ENCODE measurements at places on chromosomes 16 and 17.

- peak; percentile 80 for DNase-seq
Measured at GRCh38 chr17:48577946-48578615, at the start of gene HOXB4. TSS of gene HOXB4 (minus strand) at chr17:48578350. CDS start at chr17:48578319, 31 bp downstream.

DNA sequence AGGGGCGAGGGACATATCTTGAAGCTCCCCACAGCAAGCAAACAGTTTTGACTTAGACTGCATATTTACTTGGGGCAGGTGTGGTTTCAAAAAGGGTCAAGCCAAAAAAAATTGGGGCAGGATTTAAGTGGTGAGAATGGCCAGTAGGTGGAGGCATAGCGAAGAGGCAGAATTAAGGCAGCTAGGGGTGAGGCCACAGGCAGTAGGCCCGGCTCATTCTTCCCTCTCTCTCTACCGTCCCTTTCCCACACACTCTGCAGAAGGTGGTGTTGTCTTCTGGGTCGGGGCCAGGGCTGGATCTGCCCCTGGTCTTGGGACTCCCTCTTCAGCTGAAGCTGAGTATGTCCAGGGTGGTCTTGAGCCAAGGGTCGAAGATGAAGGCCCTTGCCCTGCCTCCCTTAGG, 2.6 kb downstream of the SHBG start:
- DNase-seq = peak; percentile 48

- no peak for DNase-seq
Measured at GRCh38 chr16:19294156-19294649, 8.7 kb downstream of the CLEC19A start.

- peak; percentile 62 for DNase-seq
Measured at GRCh38 chr16:89071686-89072547, 21.7 kb upstream of the ACSF3 start.

DNA sequence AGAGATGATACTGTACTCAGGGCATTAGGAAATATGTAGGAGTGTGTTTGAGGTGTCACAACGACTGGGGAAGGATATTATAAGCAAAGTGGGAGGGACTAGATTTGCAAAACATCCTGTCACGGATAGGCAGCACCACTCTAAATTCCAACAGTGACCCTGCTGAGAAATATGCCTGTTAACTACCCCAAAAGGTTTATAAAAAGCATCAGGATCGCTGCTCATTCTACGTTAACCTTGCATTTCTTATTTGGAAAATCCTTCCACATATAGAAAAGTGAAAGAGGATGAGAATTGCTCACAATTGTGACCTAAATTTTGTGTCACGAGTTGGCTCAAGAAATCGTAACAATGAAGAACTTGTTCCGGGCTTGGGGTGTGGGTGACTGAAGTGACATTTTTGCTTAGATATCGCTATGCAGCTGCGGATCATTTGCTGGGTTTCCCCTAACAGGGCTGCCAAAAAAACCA, 51.6 kb downstream of the N4BP1 start:
- no peak for DNase-seq

DNA sequence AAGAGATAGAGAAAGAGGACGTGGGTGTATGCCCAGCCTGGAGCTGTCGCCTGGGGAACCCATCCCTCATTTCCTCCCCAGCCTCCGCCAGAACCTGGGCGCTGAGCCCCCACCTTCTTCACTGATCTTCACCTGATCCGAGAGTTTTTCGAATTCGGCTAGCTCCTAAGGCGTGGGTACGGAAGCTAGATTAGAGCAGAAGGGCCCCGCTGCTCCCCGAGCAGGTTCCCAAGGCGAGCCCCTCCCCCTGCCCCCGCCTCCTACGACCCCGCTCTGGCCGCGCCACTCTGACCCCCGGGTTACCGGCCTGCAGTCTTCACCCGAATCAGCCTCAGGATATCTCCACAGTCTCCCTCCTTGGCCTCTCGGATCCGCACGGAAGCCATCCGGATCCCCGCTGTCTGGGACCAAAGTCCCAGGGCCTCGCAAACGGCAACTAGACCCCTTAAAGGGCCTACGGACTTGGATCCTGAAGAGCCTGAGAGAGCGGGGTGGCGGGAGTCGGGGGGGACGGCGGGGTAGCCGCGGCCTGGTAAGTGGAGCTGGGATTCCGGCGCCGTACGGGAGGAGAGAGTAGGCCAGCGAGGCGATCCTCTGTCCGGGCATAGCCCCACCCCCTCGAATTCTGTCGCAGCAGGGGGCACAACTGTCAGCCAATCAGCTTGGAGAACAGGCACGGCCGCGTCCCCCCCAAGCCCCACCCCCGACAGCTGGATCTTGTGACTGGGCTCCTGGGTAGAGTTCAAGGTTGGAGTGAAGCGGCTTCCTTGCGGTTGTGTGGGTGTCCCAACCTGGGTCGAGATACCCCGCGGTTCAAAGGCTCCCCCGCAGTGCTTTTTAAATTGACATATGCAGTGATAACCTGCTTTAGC, at the start of gene SAT2:
SAT2 (minus strand) TSS at position 572 of the 872 bp plus-strand sequence; CDS start at position 386, 186 bp downstream.
- DNase-seq = peak; percentile 92

GRCh38 chr17:51901242-51901641, 257.3 kb downstream of the CA10 start:
- DNase-seq = no peak

DNA sequence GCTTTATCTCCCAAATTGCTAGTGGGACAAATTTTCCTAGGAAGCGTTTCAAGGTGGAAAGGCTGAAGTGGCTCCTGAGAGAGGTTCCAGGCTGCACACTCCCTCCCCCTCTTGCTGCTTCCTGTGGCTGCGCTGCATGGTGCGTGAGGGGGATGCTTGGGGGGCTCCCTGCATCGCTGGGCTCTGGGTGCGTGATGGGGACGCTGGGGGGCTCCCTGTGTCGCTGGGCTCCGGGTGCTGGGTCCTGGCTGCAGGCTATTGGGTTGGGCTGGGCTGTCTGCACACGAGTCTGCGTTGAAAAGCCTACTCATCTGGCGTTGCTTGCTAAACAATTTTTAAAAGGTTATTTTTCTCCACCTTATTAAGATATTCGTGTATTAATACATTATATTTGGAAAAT, 30.1 kb downstream of the NDEL1 start:
- DNase-seq = no peak

GRCh38 chr16:58970775-58971174, 236.7 kb upstream of the GOT2 start:
- DNase-seq = no peak

DNA sequence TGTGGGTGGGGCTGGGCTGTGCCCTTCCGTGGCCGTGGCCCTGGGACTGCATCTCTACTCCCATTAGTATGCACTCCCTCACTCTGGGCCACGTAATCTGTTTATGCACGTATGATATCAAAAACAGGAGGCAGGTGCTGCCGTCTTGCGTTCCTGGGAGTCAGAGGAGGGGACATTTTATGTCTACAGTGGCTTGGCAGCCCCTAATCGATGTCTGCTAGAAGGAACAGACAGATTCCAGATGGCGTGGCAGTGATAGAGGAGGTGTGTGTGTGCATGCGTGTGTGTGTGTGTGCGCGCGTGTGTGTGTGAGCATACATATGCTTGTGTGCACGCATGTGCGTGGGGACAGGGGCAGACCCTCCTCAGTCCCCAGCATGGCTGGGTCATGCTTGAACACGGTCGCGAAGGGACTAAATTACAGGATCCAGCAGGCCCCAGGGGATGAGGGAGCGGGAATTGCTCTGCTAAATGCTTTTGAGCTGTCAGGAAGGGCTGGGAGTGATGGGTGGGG, 44.7 kb downstream of the SREBF1 start:
- no peak for DNase-seq

DNA sequence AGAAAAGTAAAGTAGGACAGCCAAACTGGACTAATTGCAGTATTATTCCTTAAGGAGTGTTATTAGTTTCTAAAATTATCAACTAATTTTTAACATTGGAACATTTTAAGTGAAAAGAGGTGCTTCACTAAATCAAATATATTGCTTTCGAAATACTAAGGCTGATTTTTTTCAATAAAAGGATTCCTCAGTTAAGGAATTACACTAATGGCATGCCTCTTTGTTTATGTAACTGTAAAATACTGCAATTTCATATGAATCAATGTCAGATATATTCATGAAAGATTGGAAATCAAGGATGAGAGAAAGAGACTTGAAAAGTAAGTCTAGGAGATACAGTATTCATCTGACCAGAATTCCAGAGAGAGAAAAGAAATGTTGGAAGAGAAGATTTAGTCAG, 129.8 kb downstream of the TANC2 start:
- no peak for DNase-seq

DNA sequence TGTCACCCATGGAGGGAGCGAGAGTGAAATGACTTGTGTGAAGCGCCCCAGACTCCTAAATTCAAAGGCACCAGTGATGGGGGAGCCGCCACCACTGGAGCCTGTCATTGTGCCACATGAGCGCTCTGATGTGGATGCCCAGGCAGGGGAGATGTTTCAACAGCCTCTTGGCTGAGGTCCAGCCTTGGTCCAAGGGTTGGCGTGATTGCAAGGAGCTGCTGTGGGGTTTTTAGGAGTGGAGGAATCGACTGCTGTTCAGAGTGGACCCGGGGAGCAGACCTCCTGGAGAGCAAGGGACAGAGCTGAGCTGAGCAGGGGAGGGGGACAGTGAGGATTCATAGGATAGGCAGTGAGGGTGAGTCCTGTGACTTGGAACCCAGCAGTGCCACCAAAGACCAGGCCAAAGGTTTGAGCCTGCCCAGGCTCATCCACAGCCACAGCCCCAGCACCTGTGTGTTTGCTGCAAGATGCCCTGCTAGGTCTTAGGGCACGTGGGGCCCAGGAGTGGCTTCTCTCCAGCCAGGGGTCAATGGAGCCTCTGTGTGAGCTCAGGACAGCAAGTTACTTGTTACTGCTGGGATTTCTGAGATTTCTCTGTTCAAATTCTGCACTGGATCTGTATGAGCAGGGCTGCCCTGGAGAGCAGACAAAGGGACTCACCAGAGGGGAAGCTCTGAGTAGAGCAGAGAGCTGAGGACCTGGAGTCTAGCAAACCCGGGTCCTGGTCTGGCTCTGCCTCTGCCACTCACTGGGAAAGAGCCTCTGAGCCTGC, 20.3 kb downstream of the RHBDL3 start:
- no peak for DNase-seq

DNA sequence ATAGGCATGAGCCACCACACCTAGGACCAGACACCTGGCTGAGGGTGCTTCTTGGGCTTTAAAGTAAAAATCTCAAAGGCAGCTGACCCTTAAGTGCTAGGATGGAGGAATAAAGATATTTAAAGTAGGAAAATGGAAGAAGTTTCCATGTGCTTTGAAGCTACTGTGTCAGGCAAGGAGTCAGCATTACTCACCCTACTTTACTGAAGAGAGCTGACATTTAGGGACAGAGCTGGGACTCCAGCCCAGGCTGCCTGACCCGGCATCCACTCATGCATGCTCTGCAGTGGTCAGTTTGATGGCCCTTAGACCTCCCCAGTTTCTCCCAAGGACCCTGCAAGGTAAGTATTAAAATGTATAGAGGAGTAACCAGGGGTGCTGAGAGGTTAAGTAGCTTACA, 124.7 kb upstream of the PLCG2 start:
- no peak for DNase-seq

DNA sequence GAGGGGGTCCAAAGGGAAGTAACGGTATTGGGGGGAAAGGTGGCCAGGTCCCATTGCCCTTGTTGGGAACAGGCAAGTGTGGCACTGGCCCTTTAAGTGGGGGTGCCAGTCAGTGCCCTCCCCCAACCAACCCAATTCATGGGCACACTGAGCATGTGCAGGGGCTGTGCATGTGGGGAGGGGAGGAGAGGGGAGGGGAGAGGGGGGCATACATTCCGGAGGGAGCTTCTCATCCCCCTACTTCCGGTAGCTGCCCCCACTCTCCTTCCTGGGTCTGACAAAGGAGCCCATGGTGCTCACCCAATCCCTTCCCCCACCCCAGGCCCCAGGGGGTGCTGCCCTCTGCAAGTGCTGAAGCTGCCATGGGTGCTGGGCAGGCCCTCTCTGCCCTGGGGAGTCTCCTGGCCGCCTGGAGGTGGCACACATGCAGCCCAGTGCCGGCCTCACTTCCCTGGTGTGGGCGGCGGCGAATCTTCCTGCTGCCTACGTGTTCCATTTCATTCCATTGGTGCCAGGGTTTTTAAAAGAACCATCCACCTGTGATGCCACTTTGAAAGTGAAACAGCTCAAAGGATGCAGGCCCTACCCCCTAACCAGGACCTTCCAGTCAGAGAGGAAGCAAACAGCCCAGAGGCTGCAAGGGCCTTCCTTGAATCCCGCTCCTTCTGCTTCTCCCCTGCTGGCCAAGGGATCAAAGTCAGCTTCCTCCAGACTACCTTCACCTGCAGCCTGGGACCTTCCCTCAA, 11.0 kb downstream of the HEXIM2 start:
- DNase-seq = peak; percentile 95

GRCh38 chr17:1229349-1229899, 40.8 kb upstream of the BHLHA9 start:
- DNase-seq = no peak

GRCh38 chr16:14284930-14285512, 213.9 kb downstream of the MRTFB start:
- no peak for DNase-seq

DNA sequence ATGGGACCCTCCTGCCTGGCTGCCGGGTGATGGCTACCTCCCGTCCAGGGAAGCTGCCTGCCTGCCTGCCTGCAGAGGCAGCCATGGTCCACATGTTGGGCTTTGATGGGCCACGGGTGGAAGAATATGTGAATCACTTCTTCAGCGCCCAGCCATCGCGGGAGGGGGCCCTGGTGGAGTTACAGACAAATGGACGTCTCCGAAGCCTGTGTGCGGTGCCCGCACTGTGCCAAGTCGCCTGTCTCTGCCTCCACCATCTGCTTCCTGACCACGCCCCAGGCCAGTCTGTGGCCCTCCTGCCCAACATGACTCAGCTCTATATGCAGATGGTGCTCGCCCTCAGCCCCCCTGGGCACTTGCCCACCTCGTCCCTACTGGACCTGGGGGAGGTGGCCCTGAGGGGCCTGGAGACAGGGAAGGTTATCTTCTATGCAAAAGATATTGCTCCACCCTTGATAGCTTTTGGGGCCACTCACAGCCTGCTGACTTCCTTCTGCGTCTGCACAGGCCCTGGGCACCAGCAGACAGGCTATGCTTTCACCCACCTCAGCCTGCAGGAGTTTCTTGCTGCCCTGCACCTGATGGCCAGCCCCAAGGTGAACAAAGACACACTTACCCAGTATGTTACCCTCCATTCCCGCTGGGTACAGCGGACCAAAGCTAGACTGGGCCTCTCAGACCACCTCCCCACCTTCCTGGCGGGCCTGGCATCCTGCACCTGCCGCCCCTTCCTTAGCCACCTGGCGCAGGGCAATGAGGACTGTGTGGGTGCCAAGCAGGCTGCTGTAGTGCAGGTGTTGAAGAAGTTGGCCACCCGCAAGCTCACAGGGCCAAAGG, 36.8 kb downstream of the NLRC5 start:
- no peak for DNase-seq

- no peak for DNase-seq
Measured at GRCh38 chr17:75410141-75410540, 4.7 kb upstream of the GRB2 start.

GRCh38 chr16:78192734-78193488, 93.5 kb downstream of the WWOX start:
- DNase-seq = no peak

DNA sequence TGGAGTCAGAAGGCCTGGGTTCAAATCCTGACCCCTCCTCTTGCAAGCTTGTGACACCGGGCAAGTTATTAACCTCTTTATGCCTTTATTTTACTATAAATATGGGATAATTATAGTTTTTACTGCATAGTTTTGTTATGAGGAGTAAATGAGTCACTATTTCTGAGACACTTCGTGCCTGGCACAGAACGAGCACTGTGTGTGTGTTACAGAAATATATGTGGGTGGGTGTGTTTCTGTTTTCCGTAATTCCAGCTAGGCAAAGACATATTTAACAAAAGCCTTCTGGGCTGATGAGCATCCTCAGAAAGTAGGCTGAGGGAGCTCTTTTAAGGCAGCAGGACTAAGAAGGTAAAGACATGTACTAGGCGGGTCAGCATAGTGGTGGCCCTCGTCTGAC, 417.9 kb downstream of the MAF start:
- no peak for DNase-seq

All from SJCRH30 (cell line).